ENCODE measurements at places on chromosomes 6 and 20. TPM values are rescaled to one million over a fixed set of nuclear protein-coding genes. Genes with fewer than 3 reads are reported as not detected.

The MED23 gene
- 13.6 TPM for total RNA-seq

DNA sequence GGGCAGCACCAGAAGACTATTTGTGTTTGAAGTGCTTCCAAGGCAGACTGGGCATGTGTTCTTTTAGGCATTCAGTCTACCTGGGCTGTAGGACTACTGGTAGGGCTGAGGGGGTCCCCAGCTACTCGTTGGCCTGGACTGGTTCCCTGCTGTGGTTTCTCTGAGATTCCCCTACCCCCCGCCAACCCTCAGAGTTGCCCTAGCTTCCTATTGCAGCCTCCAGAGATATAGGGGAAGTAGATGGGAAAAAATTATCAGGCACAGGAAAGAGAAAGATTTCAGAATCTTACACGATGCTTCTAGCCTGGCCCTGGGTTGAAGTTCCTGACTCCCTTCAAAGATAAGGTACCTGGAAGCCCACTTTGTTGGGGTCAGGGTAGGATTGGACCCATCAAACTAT is 22.5 kb downstream of the BRPF3 start:
- H3K27me3 ChIP-seq: no peaks in the 10 kb centered on the region
- H3K4me1 ChIP-seq: no peaks in the 10 kb centered on the region
- DNase-seq: no peak
- H3K4me3 ChIP-seq: no peak overlapping the region
- no peak overlapping the region for H3K27ac ChIP-seq
- H3K36me3 ChIP-seq: peaks cover 85% of the 10 kb centered on the region

GRCh38 chr6:3372184-3372846 is 84.5 kb downstream of the SLC22A23 start:
- no peak overlapping the region for H3K4me3 ChIP-seq
- DNase-seq: no peak
- H3K27ac ChIP-seq: no peak overlapping the region
- H3K36me3 ChIP-seq: peaks cover 5% of the 10 kb centered on the region
- no peaks in the 10 kb centered on the region for H3K4me1 ChIP-seq
- H3K27me3 ChIP-seq: no peaks in the 10 kb centered on the region

DNA sequence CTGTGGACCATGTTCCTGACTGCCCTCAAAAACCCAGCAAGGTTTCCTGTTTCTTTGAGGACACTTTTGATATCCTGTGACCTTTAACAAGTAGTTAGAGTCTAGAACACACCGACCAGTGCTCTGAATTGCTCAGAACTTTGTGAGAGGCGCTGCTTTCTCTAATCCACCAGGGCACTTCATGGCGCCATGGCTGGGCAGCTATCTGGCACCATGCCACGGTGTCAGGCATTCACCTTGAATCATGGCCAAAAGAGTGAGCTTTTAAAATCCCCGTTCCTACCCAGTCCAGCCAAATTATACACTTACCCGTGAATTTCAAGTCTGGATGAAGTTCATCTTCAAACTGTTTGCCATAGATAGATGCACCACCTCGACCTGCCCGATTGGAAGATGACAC is 17.0 kb upstream of the CPNE5 start:
- peak; percentile 14 for DNase-seq
- no peaks in the 10 kb centered on the region for H3K27me3 ChIP-seq
- H3K4me1 ChIP-seq: peaks cover 2% of the 10 kb centered on the region
- H3K27ac ChIP-seq: no peak overlapping the region
- no peak overlapping the region for H3K4me3 ChIP-seq
- H3K36me3 ChIP-seq: peaks cover 70% of the 10 kb centered on the region

DNA sequence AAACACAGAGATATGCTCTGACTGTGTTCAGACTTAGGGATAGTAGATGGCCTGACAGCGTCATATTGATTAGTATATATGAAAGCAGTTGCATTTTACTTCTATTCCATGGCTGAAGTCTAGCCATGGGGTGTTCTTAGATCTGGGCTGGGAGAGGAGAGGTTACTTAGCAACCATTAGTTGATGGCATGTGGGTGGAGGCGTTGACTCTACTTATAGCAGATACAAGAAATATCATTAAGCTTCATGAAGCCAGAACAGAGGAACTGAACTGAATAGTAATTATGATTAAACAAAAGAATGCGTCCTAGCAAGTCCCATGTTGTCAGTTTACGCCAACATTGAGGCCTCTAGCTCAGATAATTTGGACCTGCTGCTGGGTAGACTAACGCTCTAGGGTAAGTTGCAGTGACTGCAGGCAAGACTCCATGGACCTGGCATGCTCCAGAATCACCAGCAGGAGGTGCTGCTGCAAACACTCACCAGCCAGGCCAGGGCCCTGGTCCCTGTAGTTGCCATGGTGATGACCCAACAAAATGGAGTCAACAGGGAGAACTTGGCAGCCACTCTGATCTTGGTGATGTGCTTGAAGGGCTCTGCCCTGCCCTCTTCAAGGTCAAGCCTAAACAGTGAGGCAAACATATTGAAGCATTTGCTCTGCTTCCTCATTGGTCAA is 477.3 kb downstream of the PREX1 start:
- H3K27ac ChIP-seq: no peak overlapping the region
- peak; percentile 83 for DNase-seq
- no peak overlapping the region for H3K4me3 ChIP-seq
- H3K4me1 ChIP-seq: no peaks in the 10 kb centered on the region

The SLC35B2 gene
- total RNA-seq: 36.1 TPM

The SEL1L2 gene
- not detected for total RNA-seq

The PRICKLE4 gene
- total RNA-seq: 0.70 TPM

The SLC17A3 gene
- total RNA-seq: not detected

The NINL gene
- 29.2 TPM for total RNA-seq

The CBLN4 gene
- total RNA-seq: not detected

DNA sequence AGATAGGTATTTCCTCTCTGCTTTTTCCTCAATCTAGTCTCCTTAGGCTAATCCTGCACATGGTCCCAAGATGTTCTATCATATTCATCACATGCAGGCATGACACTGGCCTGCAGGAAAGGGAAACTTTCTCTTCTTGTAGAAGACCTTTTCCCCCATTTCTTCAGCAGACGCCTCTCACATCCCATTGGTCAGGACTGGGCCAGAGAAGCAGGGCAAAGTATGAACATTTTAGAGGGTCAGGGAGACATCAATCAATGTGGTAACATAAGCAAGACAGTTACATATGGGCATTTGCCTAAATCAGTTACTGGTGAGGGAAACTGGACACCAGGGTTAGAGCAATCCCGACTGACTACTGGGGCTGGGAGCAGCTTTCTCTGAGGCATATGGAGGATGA is 90.1 kb downstream of the CRYBG1 start:
- H3K27ac ChIP-seq: no peak overlapping the region
- no peak for DNase-seq
- H3K4me1 ChIP-seq: no peaks in the 10 kb centered on the region
- no peaks in the 10 kb centered on the region for H3K36me3 ChIP-seq
- no peaks in the 10 kb centered on the region for H3K27me3 ChIP-seq

DNA sequence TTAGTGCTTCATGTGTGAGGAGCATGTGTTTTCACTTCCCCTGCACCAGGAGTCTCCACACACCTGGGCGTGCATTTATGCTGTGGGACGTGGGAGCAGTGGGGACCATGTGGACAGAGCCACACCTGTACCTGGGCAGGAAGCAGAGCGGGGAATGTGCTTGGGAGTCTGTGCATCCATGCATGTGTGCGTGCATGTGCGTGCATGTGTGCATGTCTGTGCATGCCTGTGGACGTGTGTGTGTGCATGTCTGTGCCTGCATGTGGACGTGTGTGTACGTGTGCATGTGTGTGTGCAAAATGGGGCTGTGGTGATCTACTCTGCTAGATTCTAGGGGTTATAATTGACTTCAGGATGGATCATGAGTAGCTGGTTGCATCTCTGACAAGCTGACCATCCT is 224.0 kb upstream of the GMDS start:
- no peaks in the 10 kb centered on the region for H3K36me3 ChIP-seq
- no peak overlapping the region for H3K4me3 ChIP-seq
- no peak for DNase-seq
- H3K27ac ChIP-seq: no peak overlapping the region
- H3K4me1 ChIP-seq: no peaks in the 10 kb centered on the region

DNA sequence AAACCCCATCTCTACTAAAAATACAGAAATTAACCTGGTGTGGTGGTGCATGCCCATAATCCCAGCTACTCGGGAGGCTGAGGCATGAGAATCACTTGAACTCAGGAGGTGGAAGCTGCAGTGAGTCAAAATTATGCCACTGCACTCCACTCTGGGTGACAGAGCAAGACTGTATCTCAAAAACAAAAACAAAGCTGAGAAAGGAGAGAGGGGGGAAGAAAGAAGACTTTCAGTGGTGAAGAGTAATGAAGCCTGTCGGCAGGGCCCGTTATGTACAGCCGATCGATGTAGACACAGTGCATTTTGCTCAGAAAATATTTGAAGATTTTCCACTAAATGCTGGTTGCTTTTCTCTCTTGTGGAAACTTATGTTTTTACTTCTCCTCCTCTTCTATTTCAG is 13.8 kb downstream of the VAPB start:
- H3K27ac ChIP-seq: no peak overlapping the region
- no peak for DNase-seq
- H3K27me3 ChIP-seq: no peaks in the 10 kb centered on the region
- H3K36me3 ChIP-seq: peaks cover 1% of the 10 kb centered on the region
- no peak overlapping the region for H3K4me3 ChIP-seq
- peaks cover under 1% of the 10 kb centered on the region for H3K4me1 ChIP-seq

GRCh38 chr6:108702106-108702851 is 141.6 kb downstream of the FOXO3 start:
- H3K27me3 ChIP-seq: no peaks in the 10 kb centered on the region
- no peak for DNase-seq
- H3K4me1 ChIP-seq: no peaks in the 10 kb centered on the region
- H3K27ac ChIP-seq: no peak overlapping the region
- no peak overlapping the region for H3K4me3 ChIP-seq
- H3K36me3 ChIP-seq: peaks cover 26% of the 10 kb centered on the region

GRCh38 chr6:10451828-10452509 is 37.1 kb upstream of the TFAP2A start:
- no peak overlapping the region for H3K4me3 ChIP-seq
- no peaks in the 10 kb centered on the region for H3K4me1 ChIP-seq
- H3K36me3 ChIP-seq: no peaks in the 10 kb centered on the region

GRCh38 chr20:47202733-47203667 is 153.5 kb downstream of the ZMYND8 start:
- no peaks in the 10 kb centered on the region for H3K4me1 ChIP-seq
- H3K27ac ChIP-seq: no peak overlapping the region
- no peaks in the 10 kb centered on the region for H3K27me3 ChIP-seq
- H3K4me3 ChIP-seq: no peak overlapping the region
- no peak for DNase-seq

GRCh38 chr20:17683218-17684076 is 1.4 kb upstream of the RRBP1 start:
- DNase-seq: no peak
- H3K4me1 ChIP-seq: peaks cover 6% of the 10 kb centered on the region
- peak overlapping the region; percentile 81 for H3K4me3 ChIP-seq
- H3K36me3 ChIP-seq: peaks cover 13% of the 10 kb centered on the region
- H3K27ac ChIP-seq: no peak overlapping the region

The CDH4 gene
- 3.2 TPM for total RNA-seq

- no peak overlapping the region for H3K27ac ChIP-seq
- no peak for DNase-seq
- H3K27me3 ChIP-seq: no peaks in the 10 kb centered on the region
These were observed 37.4 kb downstream of the IL22RA2 start for GRCh38 chr6:137136065-137136464.

- H3K4me1 ChIP-seq: no peaks in the 10 kb centered on the region
- no peaks in the 10 kb centered on the region for H3K27me3 ChIP-seq
- no peak overlapping the region for H3K4me3 ChIP-seq
- DNase-seq: no peak
- H3K27ac ChIP-seq: no peak overlapping the region
These were observed 29.9 kb downstream of the SEL1L2 start for GRCh38 chr20:13960525-13960924.

DNA sequence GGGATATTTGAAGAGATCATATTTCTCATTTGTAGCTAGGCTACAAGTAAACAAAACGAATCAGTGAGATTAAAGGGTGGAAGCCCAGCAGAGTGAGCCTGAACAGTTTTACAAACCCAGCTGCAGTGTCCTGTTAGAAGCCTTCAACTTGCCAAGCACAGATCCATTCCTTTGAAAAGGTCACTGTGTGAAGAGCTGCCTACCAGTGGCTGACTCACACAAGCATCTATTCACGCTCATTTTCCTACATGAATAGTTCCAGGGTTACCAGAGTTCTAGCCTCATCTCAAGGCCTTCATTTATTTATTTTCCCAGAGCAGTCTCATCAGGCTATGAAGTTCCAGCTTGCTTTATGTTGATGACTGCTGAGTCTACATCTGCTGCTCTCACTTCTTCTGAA is 25.7 kb upstream of the MLIP start:
- H3K27ac ChIP-seq: no peak overlapping the region
- no peak for DNase-seq
- H3K4me1 ChIP-seq: no peaks in the 10 kb centered on the region
- H3K36me3 ChIP-seq: no peaks in the 10 kb centered on the region

The EYA2 gene
- 0.74 TPM for total RNA-seq

The GSS gene
- total RNA-seq: 48.5 TPM

GRCh38 chr6:123804014-123804786 is 535 bp downstream of the NKAIN2 start:
- no peaks in the 10 kb centered on the region for H3K36me3 ChIP-seq
- peaks cover 19% of the 10 kb centered on the region for H3K27me3 ChIP-seq
- peak overlapping the region; percentile 86 for H3K4me3 ChIP-seq
- H3K4me1 ChIP-seq: no peaks in the 10 kb centered on the region
- H3K27ac ChIP-seq: no peak overlapping the region

The LAMA4 gene
- total RNA-seq: 1.0 TPM

GRCh38 chr20:10090588-10091166 is 55.9 kb downstream of the ANKEF1 start:
- no peak overlapping the region for H3K27ac ChIP-seq
- peaks cover 4% of the 10 kb centered on the region for H3K36me3 ChIP-seq
- peaks cover 2% of the 10 kb centered on the region for H3K4me1 ChIP-seq
- peak; percentile 55 for DNase-seq
- no peaks in the 10 kb centered on the region for H3K27me3 ChIP-seq

GRCh38 chr6:3214898-3215297 is 12.6 kb downstream of the TUBB2B start:
- no peaks in the 10 kb centered on the region for H3K36me3 ChIP-seq
- H3K4me1 ChIP-seq: no peaks in the 10 kb centered on the region
- 0 out of 2 replicates have a peak, but pooled peaks cover 2% of the 10 kb centered on the region for H3K27me3 ChIP-seq
- no peak overlapping the region for H3K27ac ChIP-seq
- DNase-seq: no peak

DNA sequence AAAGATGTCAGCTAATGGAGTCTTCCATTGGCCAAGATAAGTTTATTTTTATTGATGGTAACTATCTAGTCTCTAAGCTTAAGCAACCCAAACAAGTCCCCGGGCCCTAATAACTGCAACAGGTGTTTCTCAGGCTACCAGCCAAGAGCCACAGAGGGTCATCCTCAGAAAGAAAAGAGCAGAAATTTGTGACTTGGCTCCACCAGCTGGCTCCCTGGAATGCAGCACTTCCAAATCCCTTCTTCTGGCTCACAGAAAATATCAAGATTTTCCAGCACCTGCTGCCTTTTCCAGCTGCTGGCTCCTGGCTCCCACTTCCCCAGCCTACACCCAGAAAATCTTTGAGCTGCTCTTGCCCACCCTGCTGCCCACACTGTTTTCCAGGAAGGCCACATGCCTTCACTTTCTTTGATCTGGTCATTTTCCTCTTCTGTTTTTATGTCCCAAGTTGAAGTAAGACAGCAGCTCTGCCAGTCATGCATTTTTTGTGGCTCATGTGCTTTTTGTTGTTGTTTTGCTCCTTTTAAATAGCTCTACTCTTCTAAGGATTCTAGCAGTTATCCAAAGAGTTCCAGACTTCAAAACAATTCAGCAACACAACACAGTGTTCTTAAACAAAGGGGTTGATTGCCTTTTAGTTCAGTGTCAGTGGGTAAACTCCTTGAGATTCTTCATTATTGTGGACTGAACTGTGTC is 151.0 kb upstream of the SMLR1 start:
- H3K4me3 ChIP-seq: no peak overlapping the region
- no peaks in the 10 kb centered on the region for H3K27me3 ChIP-seq
- peak; percentile 34 for DNase-seq
- H3K36me3 ChIP-seq: no peaks in the 10 kb centered on the region
- H3K27ac ChIP-seq: no peak overlapping the region
- no peaks in the 10 kb centered on the region for H3K4me1 ChIP-seq

All from H9 (cell line).